Immature natural killer cell (primary cell): ENCODE measurements at places on chromosomes 2 and 18.

DNA sequence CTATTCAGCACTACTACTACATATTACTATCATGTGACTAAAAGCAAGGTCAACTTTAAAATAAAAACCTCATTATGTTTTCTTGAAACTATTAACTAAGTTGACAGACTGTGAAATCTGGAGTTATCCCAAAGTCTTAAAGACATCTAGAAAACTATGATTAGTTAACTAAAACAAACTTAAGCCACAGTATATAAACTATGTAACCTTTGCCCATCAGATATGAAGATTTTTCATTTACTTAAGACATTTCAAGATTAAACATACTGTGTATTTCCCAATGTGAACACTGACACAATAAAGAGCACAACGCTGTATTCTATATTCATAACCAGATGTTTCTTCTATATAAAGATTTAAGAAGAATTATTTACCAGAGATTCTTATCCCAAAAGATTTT, 33.5 kb upstream of the CACNB4 start:
- no peak for DNase-seq

DNA sequence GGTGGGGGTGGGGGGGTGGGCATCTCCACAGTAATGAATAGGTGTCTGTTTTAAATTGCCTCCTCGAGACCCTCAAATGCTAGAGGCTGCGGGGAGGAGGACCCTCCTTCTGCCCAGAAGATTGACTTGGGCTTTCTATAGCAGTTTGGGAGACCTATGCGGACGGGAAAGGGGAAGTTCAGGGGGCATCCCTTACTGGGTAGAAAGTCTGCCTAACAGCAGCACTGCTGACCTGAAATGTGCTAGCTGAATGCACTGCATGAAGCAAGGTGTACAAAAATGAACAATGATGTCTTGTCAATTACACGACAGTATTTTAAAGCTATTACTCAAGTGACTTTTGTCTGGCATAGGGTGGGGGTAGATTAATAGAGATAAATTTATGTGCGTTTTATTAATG, 2.5 kb downstream of the DCC start:
- no peak for DNase-seq

DNA sequence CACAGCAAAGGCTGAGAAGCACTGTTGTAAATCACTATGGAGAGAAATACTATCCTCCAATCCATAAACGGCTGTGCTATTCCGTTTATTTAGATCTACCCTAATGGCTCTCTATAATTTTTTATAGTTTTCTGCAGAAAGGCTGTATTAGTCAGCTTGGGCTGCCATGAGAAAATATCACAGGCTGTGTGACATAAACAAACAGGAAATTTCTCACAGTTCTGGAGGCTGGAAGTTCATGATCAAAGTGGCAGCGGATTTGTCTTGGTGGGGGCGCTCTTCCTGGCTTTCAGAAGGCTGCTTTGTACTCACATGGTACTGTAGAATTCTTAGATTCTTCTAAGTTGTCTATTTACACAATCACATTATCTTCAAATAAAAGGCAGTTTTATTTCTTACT, 44.1 kb downstream of the C1D start:
- no peak for DNase-seq

DNA sequence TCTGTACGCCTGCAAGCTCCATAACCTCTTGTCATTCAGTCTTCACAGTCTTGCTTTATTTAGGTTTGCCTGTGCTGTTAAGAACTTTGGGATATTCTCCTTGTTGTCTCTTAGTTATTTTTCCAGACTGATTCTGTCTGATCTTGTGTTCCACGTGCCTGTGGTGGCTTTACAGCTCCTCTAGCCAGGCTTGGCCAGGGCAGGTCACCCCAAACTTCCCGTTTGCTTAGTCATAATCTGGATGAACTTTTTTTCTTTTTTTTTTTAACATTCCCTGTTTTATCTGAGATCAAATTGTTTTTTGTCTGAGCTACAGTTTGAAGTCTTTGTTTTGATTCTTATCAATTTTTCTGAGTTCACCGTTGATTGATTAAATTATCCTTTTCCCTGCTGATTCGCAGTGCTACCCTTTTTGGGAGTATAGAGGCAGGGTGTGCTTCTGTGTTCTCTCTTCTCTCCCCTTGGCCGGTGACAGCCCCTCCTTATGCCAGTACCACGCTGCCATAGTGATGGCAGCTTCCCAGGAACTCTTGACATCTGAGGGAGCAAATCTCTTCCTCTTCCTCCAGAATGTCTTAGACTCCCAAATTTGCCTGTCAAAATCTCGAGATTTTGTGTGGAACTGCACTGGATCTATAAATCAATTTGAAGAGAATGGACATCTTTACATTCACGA, 2.5 kb downstream of the SP100 start:
- no peak for DNase-seq

DNA sequence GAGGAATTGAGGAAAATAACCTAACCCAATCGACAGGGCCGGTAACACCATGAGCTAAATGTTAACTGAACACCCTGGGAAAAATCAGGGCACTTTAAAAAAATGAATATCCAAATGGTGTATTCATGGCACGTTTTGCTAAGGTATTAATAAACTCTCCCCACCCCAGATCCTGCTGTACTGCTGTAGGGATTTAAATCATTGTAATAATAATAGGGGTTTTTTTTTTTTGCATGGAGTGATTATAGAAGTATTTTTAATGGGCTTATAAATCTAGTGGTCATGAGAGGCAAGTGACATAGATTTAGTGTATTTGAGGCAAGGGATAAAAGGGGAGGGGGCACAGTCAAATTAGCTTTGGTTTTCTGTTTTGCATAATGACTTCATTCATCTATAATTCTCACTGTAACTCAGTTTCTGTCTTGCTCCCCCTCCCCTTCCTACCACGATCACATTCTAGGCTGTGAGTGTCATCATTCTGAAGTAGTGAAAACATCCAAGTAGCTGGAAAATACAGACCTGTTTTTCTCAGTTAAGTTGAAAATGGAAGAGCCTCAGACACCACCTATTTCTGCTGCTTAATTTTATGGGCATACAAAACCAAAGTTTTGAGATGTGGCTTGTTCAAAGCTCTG, 18.2 kb upstream of the MGAT5 start:
- DNase-seq: no peak
